ENCODE measurements at places on chromosomes 7 and 10.

- DNase-seq: no peak
Measured at GRCh38 chr10:20986049-20986448, 88.9 kb upstream of the NEBL start.

GRCh38 chr7:150903606-150904005 lies 51.3 kb downstream of the AOC1 start:
- peak; percentile 46 for DNase-seq

- no peak for DNase-seq
Measured at GRCh38 chr10:116475866-116476265, 48.2 kb downstream of the PNLIPRP3 start.

- no peak for DNase-seq
Measured at GRCh38 chr10:128877936-128878335, 589.1 kb upstream of the MGMT start.

DNA sequence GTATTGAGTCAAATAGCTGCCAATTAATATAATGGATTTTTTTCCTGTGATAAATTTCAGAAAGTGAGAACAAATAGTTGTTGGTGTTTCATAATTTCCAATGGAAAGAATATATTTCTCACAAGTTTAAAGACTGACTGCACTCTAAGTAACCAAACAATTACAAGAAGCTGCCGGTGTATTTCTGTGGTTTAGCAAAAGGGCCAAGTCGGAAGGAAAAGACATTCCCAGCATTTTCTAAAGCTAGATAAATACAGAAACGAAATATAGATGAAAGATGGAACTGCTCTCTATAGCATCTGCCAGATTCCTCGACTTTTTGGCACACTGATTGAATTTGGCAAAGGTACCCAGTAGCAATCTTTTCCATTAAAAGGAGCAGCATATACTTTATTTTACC lies 92.7 kb upstream of the MKX start:
- peak; percentile 2 for DNase-seq

DNA sequence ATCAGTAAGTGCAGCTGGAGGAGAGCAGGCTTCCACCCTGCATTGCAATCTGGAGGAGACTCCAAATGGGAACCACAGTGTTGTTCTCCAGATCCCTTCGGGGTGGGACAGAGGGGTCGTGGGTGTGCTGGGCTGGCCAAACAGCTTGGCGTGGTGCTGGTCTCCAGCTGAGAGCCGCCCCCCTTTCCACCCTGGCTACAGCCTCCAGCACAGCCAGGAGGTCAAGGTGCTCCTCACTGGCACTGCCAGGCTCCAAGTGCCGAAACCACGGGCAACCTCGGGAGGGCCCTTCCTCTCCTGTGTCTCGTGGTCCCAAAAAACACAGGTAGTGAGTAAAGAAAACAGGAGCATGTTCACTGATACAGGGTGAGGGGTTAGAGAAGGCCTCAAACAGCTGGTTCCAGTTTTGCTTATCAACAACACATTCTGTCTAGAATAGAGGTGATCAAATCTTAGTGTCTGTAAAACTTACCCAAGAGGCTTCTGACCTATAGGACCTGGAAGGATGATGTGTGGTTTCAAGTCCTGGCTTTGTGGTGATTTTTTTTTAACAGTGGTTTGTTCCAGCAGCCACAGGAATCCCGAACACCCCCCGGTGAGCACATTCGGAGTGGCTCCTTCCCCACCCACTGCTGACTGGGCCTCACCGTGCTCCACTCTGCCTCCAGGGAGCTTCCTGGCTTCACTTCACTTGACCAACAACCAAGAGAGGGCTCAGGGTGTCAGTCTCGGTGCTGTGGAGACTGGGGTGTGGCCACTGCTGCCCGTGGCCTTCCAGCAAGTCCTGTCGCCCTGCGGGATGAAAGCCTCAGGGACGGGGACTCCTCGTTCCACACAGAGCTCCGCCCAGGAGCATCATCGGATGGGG lies 31.2 kb upstream of the EN2 start:
- DNase-seq: no peak

DNA sequence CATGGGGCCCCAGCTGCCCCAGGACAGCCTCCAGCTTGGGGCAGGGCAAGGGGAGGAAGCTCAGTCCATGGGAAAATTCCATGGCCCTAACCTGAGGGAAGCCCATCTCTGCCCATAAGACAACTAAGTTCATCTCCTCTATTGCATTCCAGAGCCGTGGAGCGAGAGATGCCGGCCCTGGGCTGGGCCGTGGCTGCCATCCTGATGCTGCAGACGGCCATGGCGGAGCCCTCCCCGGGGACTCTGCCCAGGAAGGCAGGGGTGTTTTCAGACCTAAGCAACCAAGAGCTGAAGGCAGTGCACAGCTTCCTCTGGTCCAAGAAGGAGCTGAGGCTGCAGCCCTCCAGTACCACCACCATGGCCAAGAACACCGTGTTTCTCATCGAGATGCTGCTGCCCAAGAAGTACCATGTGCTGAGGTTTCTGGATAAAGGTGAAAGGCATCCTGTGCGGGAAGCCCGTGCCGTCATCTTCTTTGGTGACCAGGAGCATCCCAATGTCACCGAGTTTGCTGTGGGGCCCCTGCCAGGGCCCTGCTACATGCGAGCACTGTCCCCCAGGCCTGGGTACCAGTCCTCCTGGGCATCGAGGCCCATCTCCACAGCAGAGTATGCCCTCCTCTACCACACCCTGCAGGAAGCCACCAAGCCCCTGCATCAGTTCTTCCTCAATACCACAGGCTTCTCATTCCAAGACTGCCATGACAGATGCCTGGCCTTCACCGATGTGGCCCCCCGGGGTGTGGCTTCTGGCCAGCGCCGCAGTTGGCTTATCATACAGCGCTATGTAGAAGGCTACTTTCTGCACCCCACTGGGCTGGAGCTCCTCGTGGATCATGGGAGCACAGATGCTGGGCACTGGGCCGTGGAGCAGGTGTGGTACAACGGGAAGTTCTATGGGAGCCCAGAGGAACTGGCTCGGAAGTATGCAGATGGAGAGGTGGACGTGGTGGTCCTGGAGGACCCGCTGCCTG lies 4.3 kb downstream of the AOC1 start:
- no peak for DNase-seq

DNA sequence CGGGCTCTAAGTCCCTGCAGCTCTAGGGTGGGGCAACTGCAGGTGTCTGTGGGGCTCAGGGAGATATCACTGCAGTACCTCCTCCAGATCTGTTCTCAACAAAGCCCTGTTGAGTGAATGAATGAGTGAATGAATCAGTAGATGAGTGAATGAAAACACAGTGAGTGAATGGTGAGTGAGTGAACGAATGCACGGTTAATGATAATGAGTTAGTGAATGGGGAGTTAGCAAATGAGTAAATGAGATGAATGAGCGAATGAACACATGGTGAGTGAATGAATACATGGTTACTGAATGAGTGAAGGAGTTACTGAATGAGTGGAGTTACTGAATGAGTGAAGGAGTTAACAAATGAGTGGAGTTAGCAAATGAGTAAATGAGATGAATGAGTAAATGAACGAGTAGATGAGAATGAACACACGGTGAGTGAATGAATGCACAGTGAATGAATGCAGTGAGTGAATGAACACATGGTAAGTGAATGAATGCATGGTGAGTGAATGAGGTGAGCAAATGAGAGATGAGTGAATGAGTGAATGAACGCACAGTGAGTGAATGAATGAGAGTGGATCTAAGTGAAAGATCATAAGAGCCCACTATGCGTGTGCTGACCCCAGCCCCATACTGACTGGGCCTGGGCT lies 34.3 kb downstream of the STK32C start:
- DNase-seq: no peak

DNA sequence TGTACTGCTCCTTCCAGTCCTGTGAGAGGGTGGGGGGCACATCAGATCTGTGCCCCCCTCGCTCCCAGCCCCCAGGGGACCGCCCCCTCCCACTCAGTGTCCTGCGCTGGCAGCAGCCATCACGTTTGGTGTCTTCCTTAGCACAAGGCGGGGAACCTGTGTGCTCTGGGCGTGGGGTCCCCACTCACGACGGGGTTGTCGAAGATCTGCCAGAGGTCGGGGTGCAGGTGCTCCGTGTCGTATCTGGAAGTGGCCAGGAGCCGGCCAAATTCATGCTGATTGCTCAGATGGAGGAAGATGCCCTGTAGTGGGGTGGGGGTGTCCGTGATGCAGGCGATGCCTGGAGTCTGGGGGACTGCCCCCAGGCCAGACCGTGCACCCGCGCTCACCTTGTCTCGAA lies 7.2 kb downstream of the PLOD3 start:
- no peak for DNase-seq

DNA sequence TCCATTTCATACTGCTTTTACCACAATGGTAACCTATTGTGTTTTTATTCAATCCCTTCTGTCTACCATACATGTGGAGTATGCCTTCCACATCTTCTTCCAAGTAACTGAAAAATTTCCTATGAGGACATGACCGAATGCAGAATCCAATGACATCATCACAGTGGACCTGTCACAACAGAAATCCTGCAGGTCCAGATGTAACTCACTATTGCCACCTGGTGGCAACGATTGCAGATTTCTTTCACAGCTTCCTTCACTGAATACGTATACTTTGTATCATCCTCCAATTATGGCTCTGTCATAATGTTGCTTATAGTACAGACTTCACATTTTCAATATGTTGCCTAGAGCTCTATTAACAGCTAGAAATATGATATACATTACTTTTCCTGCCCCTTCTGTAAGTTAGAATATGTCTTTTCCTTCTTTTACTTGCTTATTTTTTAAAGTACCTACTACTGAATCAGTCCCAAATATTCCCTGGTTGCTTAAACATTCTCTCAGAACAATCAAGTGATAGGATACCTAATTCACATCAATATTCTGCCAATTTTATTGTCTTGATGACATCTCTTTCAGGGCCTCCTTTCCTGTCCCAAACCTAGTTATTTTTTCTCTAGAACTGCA lies 45.4 kb downstream of the SLC13A1 start:
- peak; percentile 58 for DNase-seq

GRCh38 chr7:145152589-145152988 lies 316.7 kb upstream of the TPK1 start:
- DNase-seq: no peak

DNA sequence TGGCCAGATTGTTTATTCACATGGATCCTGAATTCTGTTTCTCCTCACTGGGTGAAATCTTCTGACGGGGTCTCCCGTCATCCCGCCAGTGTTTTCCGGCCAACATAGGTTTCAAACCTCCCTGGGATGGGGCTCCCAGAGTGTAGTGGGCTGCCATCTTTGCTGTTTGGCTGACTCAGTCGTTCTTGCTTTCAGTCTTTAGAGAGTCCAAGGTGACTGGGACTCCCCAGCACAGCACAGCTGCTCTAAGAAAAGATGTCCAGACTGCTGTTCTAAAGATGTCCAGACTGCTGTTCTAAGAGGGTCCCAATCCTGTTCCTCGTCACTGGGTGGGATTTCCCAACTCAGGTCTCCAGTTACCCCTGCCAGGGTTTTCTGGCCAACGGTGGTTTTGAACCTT lies 801.9 kb upstream of the IGFBP3 start:
- no peak for DNase-seq

GRCh38 chr7:122300211-122300932 lies 4.2 kb downstream of the FEZF1 start:
- no peak for DNase-seq

DNA sequence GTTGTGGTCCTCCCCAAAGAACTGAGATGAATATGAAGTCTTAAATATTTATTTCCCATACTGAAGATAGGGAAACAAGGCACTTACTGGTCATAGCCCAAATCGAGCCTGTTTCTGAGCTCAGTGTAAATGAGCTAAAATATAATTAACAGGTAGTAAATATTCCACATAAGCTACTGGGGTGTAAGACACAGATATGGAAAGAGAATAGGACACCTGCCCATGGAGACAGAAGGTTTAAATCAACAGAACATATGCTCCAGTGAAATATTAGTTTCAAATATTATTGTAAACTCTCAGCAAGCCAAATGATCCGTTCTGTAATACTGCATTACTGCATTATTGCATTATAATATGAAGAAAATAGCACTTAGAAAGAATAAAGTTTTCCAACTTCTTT lies 537.9 kb downstream of the ANKRD7 start:
- no peak for DNase-seq

DNA sequence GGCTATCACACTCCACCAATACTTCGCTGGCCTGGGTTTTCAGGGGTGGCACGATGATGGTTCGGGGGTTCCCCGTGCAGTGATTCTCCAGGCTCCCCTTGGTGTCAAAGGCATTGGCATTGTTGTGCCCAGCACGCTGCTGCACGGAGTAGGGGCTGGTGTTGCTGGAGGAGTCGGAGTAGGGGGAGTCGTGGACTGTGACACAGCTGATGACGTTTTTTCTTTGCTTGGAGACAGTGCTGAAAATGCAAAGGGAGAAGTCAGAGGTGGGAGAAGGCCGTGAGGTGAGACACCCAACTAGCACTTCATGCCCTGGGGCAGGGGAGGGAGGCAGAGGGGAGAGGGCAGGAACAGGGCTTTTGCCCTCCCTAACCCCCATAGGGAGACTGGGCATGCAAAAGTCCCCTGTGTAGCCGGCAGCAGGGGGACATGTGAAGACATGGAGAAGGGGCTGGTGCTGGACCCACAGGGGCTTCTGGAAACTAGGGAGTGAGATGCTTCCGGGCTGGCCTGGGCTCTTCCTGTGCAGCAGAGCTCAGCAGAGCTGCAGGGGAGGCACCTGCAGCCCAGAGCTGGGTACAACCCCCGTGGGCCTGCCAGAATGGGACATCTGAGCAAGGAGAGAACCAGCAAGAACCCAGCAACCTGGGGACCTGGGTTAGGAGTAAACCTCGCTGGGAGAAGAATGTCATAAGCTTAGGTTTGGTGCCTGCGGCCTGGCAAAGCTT lies 60.5 kb downstream of the CLEC2L start:
- DNase-seq: no peak

GRCh38 chr7:2940466-2940865 lies 96.4 kb upstream of the GNA12 start:
- DNase-seq: no peak

GRCh38 chr10:107215681-107216080 lies 51.2 kb upstream of the SORCS1 start:
- no peak for DNase-seq

- peak; percentile 75 for DNase-seq
Measured at GRCh38 chr7:121000081-121000983, 11.8 kb downstream of the CPED1 start.

- no peak for DNase-seq
Measured at GRCh38 chr7:69744026-69744425, 145.8 kb downstream of the AUTS2 start.

DNA sequence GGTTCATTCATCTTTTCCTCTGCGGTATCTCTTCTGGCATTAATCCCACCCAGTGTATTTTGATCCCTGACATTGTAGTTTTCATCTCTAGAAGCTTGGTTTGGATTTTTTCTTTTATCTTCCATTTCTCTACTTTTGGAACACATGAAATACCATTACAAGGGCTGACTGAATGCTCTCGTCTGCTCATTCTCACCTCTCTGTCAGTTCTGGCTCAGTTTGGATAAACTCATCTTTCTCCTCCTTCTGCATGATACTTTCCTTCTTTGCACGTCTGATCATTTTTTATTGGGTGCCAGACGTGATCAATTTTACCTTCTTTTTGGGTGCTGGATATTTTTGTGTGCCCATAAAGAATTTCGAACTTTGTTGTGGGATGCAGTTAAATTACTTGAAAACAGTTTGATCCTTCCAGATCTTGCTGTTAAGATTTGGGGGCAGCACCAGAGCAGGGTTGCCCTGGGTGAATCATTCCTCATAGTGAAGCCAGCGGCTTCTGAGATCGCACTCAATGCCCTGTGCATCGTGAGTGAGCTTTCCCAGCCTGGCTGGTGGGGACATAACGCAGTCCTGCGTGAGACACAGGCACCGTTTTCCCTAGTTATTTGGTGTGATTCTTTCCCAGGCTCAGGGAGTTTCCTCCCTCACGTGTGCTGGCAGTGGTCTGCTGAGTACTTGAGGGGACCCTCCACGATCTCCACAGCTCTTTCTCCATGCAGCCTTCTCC lies 53.8 kb downstream of the LHPP start:
- no peak for DNase-seq

GRCh38 chr10:26385443-26385842 lies 52.7 kb upstream of the APBB1IP start:
- no peak for DNase-seq

- no peak for DNase-seq
Measured at GRCh38 chr10:1464881-1465417, 272.4 kb downstream of the ADARB2 start.

All from EL (cell line).